Caki2 (cell line): ENCODE measurements at places on chromosomes 1 and 21. TPM values are rescaled to one million over a fixed set of nuclear protein-coding genes. Genes with fewer than 3 reads are reported as not detected.
A peak's percentile ranks its signal among the peaks of the same experiment; 100 is the strongest.

The SYNJ1 gene
- 0.58 and 1.6 TPM in 2 replicates for total RNA-seq

The RCAN1 gene
- total RNA-seq, result 5.6 and 6.3 TPM in 2 replicates

The LINGO4 gene
- not detected in 2 replicates for total RNA-seq

The VSIG8 gene
- total RNA-seq, result 0.57 TPM in 1 of 2 replicates, not detected in the other

The ELK4 gene
- total RNA-seq, result 6.2 and 16.1 TPM in 2 replicates

The RPTN gene
- total RNA-seq, result not detected in 2 replicates

The S100A4 gene
- 40.4 and 54.7 TPM in 2 replicates for total RNA-seq

The RGS4 gene
- 1.8 and 2.8 TPM in 2 replicates for total RNA-seq

The TAGLN2 gene
- total RNA-seq, result 669 and 758 TPM in 2 replicates

- no peak for DNase-seq
Observed at GRCh38 chr1:202016022-202016810, 5.8 kb downstream of the ELF3 start.

GRCh38 chr1:157781048-157781447, 4.1 kb upstream of the FCRL2 start:
- no peak for DNase-seq

- DNase-seq, result no peak
Observed at GRCh38 chr21:40176724-40177123, 309.5 kb downstream of the PCP4 start.

DNA sequence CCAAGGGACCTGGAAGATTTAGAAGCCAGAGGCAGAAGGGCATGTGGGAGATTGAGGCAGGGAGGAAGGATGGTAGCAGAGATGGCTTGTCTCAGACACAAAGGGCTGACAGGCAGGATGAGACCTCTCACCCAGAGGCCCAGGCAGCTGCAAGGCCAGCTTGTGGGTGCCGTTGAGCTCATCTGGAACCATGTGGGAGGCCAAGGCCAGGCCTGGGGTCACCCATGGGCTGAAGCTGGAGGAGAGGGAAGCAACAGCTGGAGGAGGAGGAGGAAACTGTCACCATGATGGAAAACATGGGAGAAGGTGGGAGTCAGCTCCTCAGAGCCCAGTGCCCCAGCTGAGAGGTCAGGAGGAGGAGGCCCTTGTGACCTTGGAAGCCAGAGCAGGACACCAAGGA, 6.4 kb downstream of the CRABP2 start:
- no peak for DNase-seq

- DNase-seq, result no peak
Observed at GRCh38 chr1:100942304-100943046, 46.6 kb downstream of the SLC30A7 start.

- no peak for DNase-seq
Observed at GRCh38 chr1:1629430-1630190, 2.4 kb upstream of the MMP23B start.

GRCh38 chr1:18640228-18641004, 9.8 kb downstream of the PAX7 start:
- no peak for DNase-seq

GRCh38 chr1:35680271-35680670, 38.4 kb downstream of the C1orf216 start:
- no peak for DNase-seq

DNA sequence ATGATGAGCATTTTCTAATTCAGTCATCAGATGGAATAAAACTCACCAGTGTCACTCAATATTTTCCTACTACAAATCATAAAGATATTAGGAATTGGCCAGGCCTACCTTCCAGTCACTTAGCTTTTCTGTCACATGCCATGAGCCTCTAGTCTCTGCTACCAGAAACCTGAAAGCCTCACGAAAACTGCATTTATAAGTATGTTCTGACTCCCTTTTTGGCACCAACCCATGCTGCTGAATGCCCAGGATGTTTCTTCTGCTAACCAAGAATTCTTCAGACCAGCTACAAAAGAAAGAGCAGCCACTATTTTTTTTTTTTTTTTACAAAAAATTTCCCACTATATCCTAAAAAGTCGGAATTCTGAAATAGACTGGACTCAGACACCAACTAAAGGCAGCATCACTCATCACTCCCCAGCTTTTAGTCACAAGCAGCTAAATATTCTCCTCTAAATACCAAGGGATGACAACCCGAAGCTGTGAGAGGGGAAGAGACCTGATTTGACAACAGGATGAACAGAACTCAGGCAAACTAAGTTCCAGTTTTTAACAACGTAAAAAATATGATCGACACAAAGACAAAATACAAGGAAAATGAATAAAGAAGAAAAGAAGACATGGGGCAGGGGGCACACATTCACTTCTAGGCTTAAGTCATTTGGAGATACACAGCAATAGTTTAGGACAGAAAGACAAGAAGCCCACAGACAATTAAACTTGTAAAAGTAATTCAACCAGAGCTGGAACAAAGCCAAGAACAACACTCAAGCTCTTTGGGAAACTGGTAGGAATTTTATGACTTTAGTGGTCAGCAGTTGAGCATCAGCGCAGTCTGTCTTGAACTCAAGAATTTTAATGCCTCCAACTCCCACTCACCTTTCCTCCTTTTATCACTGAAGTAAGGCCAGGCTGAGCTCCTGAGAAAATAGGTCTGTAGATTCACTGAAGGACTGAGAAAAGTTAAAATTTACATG, 1.7 kb downstream of the DCAF8 start:
- peak; percentile 74 for DNase-seq

- DNase-seq, result no peak
Observed at GRCh38 chr1:150017206-150017750, 6.8 kb upstream of the OTUD7B start.

DNA sequence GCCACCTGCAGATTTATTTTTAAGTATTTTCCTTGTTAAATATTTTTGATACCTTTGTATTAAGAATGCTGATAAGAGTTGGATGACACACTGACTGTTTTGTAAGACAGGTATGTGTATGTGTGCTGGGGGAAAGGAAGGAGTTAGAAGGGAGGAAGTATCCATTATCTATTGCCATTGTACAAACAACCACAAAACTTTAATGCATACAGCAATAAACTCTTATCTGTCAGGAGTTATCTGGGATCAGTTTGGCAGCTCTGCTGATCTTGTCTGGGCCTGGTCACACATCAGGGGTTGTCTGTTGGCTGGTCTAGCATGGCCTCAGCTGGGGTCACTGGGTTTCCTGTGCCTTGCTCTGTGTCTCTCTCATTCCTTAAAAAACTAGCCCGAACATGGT, 423.9 kb upstream of the USP24 start:
- no peak for DNase-seq

DNA sequence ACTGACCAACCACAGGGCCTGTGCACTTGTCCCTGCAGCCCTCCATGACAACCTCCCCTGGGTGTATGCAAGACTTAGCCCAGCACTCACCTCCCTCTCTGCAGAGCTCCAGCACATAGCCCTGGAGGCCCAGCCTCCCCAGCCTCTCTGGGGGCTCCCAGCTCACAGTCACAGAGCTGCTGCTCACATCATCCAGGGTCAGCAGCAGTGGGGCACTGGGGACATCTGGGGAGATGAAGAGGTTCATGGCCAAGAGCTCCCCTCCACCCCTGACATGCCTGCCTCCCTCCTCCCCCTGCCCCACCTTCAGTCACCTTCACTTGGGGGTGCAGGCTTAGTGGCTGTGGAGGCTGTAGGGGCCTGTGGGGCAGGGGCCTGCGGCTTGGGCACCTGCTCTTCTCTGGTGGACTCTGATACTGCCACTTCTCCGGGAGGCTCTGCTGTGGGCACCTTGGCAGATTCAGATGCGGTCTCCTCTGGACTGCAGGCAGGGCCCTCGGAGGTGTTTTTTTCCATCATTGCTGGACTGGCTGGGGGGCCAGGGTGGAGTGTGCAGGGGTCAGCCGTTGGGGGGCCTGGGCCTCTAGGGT, at the start of gene MYBPH:
Gene MYBPH, minus strand, starts transcription at position 590 of the 590 bp plus-strand sequence. Its CDS starts 71 bp downstream, at position 519.
- no peak for DNase-seq

GRCh38 chr1:166977951-166978350, 2.6 kb upstream of the ILDR2 start:
- DNase-seq, result no peak

DNA sequence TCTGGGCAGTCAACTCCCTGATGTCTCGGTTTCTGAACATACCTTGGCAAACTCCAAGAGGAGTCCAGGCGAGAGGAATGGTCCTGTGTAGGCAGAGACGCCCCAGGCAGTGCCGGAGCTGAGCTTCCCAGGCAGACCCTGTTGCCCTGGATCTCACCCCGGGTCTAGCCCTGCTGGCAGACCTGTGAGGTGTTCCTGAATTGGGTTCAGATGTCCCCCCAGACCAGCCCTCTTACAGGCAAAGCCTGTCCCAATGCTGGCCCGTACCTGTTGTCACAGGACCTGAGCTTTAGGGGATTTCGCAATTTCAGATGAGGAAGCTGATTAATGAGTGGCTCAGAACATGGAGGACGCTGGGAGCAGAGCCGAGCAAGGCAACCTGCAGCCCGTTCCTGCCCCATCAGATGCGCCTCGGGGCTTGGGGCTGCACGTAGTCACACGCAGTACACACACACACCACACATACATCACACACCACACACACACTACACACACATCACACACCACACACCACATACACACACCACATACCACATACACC, 38.5 kb upstream of the PDE9A start:
- peak; percentile 51 for DNase-seq

DNA sequence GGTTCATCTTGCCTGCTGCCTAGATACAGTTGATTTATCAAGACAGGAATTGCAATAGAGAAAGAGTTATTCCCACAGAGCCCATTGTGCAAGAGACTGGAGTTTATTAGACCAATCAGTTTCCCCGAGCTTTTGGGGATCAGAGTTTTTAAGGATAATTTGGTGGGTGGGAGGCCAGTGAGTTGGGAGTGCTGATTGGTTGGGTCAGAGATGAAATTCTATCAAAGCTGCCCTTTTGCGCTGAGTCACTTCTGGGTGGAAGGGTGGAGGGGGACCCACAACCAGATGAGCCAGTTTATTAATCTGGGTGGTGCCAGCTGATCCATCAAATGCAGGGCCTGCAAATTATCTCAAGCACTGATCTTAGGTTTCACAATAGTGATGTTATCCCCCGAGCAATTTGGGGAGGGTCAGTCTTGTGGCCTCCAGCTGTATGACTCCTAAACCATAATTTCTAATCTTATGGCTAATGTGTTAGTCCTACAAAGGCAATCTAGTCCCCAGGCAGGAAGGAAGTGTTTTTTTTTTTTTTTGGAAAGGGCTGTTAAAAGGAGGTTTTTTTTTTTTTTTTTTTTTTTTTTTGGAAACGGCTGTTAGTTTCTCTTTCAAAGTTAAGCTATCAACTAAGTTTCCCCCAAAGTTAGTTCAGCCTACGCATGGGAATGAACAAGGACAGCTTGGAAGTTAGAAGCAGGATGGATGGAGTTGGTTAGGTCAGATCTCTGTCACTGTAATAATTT, 7.4 kb downstream of the SLC16A4 start:
- peak; percentile 14 for DNase-seq

- DNase-seq, result no peak
Observed at GRCh38 chr1:184854036-184854435, 99.4 kb upstream of the EDEM3 start.

- no peak for DNase-seq
Observed at GRCh38 chr1:3702528-3702927, 49.7 kb upstream of the CCDC27 start.

DNA sequence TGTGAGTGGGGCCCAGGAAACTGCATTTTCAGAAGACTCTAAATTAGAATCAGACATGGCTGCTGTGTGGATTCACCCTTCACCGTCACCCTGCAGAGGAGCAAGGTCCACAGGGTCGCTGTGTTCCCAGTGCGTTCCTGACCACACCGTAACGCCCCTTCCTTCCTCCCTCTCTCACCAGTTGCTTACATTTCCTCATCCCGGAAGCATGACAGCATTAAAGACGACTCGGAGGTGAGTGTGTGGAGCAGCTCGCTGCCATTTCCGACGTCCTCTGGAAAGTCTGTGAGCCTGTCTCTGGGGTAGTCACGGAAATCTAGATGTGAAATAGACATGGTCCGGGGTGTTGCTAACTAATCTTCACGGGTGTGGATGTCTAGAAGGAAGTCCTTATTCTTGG, 45.9 kb downstream of the FAAP20 start:
- DNase-seq, result no peak

DNA sequence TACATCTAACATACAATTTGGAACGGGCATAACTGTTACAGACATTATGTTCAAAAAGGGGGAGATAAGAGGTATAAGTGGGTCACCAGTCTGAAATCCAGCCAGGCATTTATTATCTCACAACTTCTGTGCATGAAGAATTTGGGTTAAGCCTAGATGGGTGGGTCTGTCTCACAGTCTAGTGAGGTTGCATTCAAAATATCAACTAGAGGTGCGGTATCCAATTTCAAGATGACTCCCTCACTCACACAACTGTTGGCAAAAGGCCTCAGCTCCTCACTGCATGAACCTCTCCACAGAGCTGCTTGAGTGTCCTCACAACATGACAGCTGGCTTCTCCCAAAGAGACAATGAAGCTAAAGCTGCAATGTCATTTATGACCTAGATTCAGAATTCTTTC, 4.7 kb downstream of the AUNIP start:
- no peak for DNase-seq

DNA sequence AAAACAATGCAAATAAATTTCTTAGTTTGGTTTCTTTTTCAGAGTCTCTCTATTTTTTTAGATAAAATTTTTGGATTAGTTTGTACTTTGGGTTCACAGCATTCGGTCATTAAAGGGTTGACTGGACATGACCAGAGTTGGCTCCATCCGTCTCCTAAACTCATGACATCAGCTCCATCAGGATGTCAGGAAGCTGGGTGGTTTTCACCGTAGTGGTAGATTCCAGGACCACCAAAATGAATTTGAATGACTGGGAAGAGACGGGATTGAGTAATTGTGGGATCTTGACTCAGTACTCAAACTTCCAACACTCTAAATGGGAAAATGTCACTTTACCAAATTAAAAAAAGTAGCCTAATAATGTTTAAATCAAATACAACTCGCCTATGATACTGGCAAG, 279.2 kb upstream of the DUSP10 start:
- DNase-seq, result no peak

DNA sequence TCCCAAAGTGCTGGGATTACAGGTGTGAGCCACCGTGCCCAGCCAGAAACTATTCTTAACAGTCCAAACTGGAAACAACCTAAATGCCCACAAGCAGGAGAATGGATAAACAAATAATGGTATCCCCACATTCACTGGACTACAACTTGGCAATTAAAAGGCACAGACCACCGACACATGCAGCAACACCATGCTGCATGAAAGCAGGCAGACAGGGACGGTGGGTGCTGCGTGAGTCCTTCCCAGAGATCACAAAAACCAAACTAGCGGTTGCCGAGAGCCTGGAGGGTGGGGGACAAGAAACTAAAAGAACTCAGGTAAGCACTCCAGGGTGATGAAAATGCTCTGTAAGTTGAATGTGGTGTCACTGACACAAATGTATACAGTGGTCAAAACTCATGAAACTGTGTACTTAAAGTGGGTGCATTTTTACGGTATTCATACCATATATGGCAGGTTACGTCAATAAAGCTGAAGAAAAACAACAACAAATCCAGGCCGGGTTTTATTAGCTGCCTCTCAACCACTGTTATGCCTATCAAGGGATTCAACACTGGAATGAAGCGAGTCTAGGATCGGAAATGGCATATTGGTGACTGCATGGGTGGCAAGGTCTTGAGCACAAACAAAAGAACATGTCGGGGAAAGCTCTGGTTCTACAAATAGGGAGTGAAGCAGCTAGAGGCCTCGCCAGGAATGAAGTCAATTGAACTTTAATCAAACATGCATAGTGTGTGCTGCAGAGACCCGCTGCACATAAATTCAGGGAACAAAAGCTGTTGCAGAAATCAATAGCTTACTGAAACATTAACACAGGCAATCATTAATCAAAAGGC, 52.4 kb downstream of the SLC45A1 start:
- DNase-seq, result no peak
